T-helper 2 cell (primary cell): ENCODE measurements at places on chromosomes 5 and 9.

DNA sequence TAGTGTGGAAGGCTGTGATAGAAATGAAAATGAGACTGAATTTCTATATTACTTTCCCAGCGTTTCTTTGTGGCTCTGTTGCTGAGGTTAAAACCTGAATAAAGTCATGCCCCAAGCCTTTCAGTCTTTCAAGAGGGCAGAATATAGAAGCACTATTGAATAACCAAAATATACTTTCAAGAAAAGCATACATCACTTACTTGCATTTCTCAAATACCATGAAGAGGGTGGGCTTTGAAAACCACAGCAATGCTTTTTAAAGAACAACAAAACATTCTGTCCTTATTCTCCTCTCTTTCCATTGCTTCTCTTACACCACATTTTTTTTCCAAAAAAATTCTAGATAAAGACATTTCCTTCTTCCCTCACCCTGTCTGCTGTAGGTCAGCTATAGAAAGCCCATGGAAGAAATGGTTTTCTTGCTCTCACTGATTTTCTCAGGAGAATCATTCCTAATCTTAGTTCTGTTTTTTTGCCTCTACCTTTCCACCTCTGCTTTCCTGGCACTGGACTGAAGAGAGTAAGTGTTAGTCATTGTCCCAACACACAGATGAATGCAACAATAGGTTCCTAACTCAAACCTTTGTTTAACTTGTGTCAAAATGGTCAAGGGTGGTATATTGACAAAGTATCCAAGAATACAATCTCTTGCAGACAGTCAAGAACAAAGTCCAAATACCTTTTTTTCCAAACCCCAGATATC, 51.6 kb downstream of the NUDT12 start:
- no peak for DNase-seq

GRCh38 chr9:5552301-5552700, 42.0 kb downstream of the PDCD1LG2 start:
- no peak for DNase-seq

GRCh38 chr5:34867660-34868059, 28.7 kb downstream of the TTC23L start:
- DNase-seq: no peak

DNA sequence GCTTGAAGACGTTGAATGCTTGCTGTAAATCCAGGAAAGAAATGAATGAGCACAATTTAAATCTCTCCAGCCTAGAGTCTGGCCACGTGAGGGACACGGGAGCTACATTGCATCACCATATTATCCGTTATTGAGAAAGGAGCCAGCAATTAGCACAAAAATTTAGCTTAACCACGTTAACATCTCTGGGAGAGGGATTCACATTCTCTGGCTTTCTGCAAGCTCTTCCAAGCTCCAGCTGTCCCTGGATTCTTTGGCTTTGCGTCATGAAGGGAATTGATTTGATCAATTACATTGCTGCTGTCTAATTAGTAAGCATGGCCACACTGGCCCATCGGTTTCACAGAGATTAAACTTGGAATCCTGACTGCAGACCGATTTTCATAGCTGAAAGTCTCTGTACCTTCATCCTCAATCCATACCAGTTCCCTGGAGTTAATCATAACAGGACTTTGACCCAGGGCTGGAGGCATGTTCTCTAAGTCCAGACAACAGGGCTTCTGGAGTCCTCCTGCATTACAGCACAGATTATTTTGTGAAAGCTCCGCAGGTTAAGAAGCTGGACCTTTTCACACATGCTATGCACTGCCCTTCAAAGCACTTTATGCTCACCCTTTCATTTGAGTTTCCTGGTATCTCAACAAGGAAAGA, 31.6 kb downstream of the ADRA1B start:
- no peak for DNase-seq

DNA sequence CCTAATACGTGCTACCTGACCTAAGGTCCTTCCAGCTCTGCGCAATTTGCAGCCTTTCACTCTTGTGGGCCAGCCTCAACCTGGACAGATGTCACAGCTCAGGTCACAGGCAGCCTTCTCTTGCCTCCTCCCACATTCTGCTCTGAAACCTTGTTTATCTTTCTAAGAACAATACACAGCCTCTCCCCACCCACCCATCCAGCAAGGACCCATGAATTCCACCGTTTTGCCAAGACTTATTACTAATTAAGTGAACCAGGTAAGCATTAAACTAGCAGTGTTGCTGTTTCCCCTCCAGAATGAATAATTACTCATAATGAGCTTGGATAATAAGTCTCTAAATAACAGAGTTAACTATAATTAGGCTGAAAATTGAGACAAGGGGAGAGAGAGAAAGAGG, 11.0 kb downstream of the FABP6 start:
- no peak for DNase-seq

GRCh38 chr9:121262423-121262822, 5.5 kb upstream of the GSN start:
- DNase-seq: no peak

DNA sequence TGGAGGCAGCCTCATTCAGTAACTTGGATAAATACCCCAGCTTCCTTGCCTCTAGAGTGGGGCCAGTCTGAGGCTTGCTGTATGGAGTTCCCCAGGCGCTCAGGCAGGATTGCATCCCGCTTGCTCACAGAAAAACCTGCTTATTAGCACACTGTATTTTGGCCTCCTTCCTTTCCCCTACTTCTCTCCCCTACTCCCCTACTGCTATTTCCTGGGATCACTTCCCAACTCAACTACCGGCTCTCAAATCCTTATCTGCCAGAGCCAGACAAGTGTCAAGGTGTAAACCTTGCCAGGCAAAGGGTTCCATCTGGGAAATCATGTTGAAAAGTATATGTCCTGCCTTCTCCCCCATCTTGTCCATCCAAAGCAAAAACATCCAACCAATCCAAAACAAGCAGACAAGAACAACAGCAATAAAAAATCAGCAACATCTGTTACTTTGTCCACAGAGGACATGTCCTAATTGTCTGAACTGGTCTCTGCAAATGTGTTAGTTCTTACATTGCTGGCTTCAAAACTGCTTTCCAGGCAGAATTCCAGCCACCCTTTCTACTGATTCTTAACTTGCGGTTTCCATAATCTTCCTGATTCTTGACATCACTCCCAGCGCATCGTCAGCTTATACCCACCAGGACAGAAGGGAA, 164.1 kb upstream of the SEMA6A start:
- no peak for DNase-seq

- peak; percentile 40 for DNase-seq
Measured at GRCh38 chr9:137277329-137278041, at the start of gene TOR4A. Gene TOR4A (plus strand): TSS chr9:137277726. CDS start chr9:137278690, 964 bp downstream.

- no peak for DNase-seq
Measured at GRCh38 chr9:28832168-28832770, 1259.0 kb upstream of the C9orf72 start.
